H1 (cell line): ENCODE measurements at places on chromosomes 3 and 15. TPM values are rescaled to one million over a fixed set of nuclear protein-coding genes. Genes with fewer than 3 reads are reported as not detected.

The DMXL2 gene
- 10.6 and 11.4 TPM in 2 replicates for total RNA-seq

The TMEM212 gene
- not detected in 2 replicates for total RNA-seq

The SEMA6D gene
- total RNA-seq = 2.2 and 3.7 TPM in 2 replicates

The CCR3 gene
- total RNA-seq = not detected in 2 replicates

The C3orf22 gene
- not detected in 2 replicates for total RNA-seq

The DLEC1 gene
- 0.75 and 0.76 TPM in 2 replicates for total RNA-seq

The CPNE4 gene
- total RNA-seq = 1.9 and 3.8 TPM in 2 replicates

The MYEF2 gene
- 78.2 and 79.2 TPM in 2 replicates for total RNA-seq

The CD200 gene
- total RNA-seq = 50.2 and 51.9 TPM in 2 replicates

The ISL2 gene
- 0.33 and 0.99 TPM in 2 replicates for total RNA-seq

The SPSB4 gene
- total RNA-seq = 17.2 and 18.1 TPM in 2 replicates

The GRAMD1C gene
- total RNA-seq = 1.3 and 2.1 TPM in 2 replicates

The NANOGP8 gene
- total RNA-seq = 31.9 and 40.6 TPM in 2 replicates

The SLC27A2 gene
- total RNA-seq = 5.8 TPM in 2 replicates

The THAP10 gene
- 3.4 and 4.5 TPM in 2 replicates for total RNA-seq

The MKRN2OS gene
- 0.41 TPM in 1 of 2 replicates, not detected in the other for total RNA-seq

The ACOX2 gene
- total RNA-seq = 3.1 and 3.2 TPM in 2 replicates

The IMPG2 gene
- total RNA-seq = 0.06 and 0.08 TPM in 2 replicates

The SNX33 gene
- 22.9 and 24.8 TPM in 2 replicates for total RNA-seq

The RYR3 gene
- 0.46 and 3.4 TPM in 2 replicates for total RNA-seq

The IQCF5 gene
- not detected in 2 replicates for total RNA-seq

The TTC23 gene
- 16.0 and 23.0 TPM in 2 replicates for total RNA-seq

The NTRK3 gene
- total RNA-seq = 4.5 and 4.6 TPM in 2 replicates

The SPINK8 gene
- not detected in 2 replicates for total RNA-seq

The BCHE gene
- total RNA-seq = 1.7 and 1.9 TPM in 2 replicates

The FBXW12 gene
- total RNA-seq = 0.35 TPM in 1 of 2 replicates, not detected in the other

The GYG1 gene
- total RNA-seq = 31.0 and 34.2 TPM in 2 replicates

The NEK10 gene
- 0.50 and 0.84 TPM in 2 replicates for total RNA-seq

The SECISBP2L gene
- 22.8 and 25.7 TPM in 2 replicates for total RNA-seq

The TRNT1 gene
- 31.0 and 33.1 TPM in 2 replicates for total RNA-seq

The ZMYND10 gene
- total RNA-seq = 0.54 and 0.56 TPM in 2 replicates

The NPAP1 gene
- 0.07 TPM in 1 of 2 replicates, not detected in the other for total RNA-seq

The CACNA1D gene
- 1.9 and 2.9 TPM in 2 replicates for total RNA-seq

The SHF gene
- 23.9 and 26.7 TPM in 2 replicates for total RNA-seq

The KLHL40 gene
- total RNA-seq = not detected in 2 replicates

The TRPM1 gene
- total RNA-seq = not detected in 2 replicates

The FOXL2NB gene
- total RNA-seq = 7.3 and 7.9 TPM in 2 replicates

The THSD4 gene
- total RNA-seq = 6.2 and 6.4 TPM in 2 replicates

The AMIGO3 gene
- 1.6 and 2.9 TPM in 2 replicates for total RNA-seq

The GOLGA6A gene
- total RNA-seq = 0.80 and 3.3 TPM in 2 replicates

The PATL2 gene
- total RNA-seq = 0.48 and 0.65 TPM in 2 replicates

The MEGF11 gene
- total RNA-seq = 3.5 and 4.4 TPM in 2 replicates

The EPHB1 gene
- total RNA-seq = 5.9 TPM in 2 replicates

The TRH gene
- total RNA-seq = not detected in 2 replicates

The CCR8 gene
- total RNA-seq = not detected in 2 replicates

The NR2F2 gene
- total RNA-seq = not detected in 2 replicates

The GREM1 gene
- total RNA-seq = 0.57 and 1.1 TPM in 2 replicates

The ZNF660 gene
- 11.7 and 13.0 TPM in 2 replicates for total RNA-seq

The FAM107A gene
- 0.57 and 0.65 TPM in 2 replicates for total RNA-seq

The COL6A5 gene
- 0.06 TPM in 1 of 2 replicates, not detected in the other for total RNA-seq

The C3orf20 gene
- not detected in 2 replicates for total RNA-seq

The ARHGAP11A gene
- total RNA-seq = 112 TPM in 2 replicates

The CHL1 gene
- 0.33 and 0.99 TPM in 2 replicates for total RNA-seq

The DUOXA2 gene
- total RNA-seq = not detected in 2 replicates

The TMCO5A gene
- total RNA-seq = not detected in 2 replicates

The SI gene
- total RNA-seq = not detected in 2 replicates

The CX3CR1 gene
- total RNA-seq = not detected in 2 replicates

The MNS1 gene
- total RNA-seq = not detected in 2 replicates

The CPNE9 gene
- total RNA-seq = 4.4 and 4.8 TPM in 2 replicates
